ENCODE measurements at places on chromosomes 11 and 22.
A peak's percentile ranks its signal among the peaks of the same experiment; 100 is the strongest.

DNA sequence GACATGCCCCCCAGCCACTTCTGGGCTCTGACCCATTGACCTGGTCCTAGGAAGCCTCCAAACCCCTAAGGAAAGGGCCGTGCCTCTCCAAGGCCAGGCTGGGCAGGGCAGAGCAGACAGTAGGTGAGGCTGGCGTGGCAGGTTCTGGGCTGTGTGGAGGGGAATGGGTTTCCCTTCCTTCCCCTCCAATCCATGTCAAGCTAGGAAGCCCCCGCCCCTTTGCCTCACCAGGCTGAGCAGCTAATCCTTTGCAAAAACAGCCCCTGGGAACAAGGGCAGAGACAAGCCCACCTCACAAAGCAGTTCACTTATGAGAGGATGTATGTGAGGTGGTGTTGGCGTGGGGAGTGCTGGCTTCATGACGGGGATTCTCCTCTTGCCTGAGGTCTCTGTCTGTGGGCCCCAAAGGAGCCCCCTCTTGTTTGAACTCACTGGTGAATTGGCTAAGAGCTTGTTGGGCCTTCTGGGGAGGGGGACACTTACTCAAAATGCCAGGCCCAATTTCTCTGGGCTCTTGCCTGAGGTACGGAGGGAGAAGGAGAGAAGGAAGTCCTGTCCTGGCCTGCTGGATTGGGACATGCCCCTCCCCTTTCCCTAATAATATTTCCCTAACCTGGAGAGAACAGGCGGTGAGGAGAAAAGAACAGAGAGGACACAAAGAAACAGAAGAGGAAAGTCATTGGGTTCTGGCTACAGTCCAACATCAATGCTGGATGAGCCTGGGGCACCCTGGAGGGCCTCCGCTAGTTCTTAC lies 1.6 kb upstream of the TRIM29 start:
- no peak for DNase-seq

DNA sequence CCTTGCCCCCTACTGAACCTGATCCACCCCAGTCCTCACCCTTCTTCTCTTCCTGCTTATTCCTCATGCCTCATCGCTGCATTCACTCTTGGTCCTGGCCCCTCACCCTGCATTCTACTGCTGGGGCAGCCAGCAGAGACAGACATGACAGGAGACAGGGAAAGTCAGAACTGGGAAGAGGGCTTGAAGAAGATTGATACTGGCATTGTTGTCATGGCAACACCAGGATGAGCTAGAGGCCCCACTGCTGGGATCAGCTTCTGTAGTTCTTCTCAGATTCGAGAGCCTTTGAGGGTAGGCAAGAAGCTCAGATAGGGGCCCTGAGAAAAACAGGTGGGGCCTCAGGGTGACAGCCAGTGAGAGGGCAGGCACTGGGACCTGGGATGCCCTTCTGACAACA lies 264.3 kb downstream of the MIAT start:
- no peak for DNase-seq

- peak; percentile 26 for DNase-seq
Observed at GRCh38 chr11:93784935-93785360, 866 bp downstream of the MED17 start.

- DNase-seq = no peak
Observed at GRCh38 chr11:12057299-12057980, 49.0 kb upstream of the DKK3 start.

All from GM23248 (cell line).